Activated T-helper 1 cell treated with anti-CD3 and anti-CD28 coated beads, Interleukin-2, amount 50 U/mL, for 16 hours (primary cell): ENCODE measurements at places on chromosomes 7 and 10.

DNA sequence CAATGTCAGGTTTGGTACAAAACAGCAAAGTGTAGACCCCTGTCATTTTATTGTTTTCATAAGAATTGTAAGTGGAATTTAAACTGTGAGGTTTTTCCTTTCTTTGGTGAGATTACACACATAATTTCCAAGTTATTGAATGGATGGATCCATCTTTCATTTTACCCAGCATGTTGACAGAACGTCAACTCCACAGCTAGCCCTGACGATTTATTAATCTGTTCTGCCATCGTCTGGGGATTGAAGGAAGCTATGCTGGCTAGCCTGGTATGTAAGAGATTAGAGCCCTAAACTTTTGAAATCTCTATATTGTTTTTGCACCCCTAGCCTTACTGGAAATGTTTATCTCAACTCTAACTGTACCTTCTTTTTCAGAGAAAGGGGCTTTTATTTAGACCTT is 8.6 kb downstream of the WNT16 start:
- no peak for DNase-seq

GRCh38 chr7:149732111-149732561 is 41.3 kb downstream of the ZNF467 start:
- no peak for DNase-seq

DNA sequence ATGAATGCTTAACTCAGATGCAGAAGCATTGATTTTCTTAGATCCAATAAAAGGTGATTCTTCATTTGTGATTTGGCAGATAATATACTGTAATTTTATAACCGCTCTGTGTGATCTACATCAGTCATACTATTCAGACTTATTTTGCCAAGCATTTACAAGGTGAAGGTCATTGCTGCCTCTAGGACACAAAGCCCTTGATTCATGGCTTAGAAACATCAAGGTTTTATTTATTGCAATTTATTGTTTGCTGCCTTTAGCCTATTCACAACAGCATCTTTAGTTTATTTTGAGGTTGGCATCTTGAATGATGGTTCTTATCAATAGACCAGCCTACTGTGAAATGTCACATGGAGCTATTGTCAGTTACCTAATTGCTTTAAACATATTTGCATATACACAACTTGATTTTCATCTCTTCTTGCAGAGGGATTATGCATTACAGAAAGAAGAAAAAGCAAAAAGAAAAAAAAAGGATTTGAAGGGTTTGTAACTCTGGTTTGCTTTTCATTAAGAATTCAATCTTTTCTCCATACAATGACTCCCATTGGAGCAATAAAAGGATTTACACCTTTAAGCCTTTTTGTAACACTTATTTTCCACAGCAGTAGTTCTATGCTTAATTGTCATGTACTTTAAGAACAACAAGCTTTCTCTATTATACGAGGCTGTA is 1371.6 kb upstream of the CELF2 start:
- no peak for DNase-seq

DNA sequence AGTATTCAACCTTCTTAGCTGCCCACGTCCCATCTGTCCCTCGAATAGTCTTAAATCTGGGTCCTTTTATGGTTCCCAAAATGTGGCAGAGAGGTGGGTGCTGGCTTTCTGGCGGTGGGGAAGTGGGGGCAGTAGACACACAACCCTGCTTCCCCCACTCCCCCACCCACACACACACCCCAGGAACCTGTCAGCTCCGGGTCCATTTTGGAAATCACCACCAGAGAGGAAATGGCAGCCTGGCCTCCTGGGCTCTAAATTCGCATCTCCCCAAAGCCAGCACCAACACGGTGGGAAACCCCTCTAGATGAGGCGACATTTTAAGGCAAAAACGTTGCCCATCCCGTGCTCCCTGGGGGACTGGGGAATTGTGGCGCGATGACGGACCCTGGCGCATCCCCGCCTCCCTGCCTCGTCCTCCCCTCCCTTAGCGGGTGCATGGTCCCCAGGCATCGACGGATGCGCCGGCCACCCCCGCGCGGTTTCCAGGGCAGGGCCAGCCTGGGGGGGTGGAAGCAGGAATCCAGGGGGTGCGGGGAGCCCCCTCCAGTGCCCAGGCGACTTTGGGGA is 702 bp downstream of the TMEM130 start:
- no peak for DNase-seq

GRCh38 chr7:13639396-13639795 is 350.1 kb downstream of the ETV1 start:
- no peak for DNase-seq

DNA sequence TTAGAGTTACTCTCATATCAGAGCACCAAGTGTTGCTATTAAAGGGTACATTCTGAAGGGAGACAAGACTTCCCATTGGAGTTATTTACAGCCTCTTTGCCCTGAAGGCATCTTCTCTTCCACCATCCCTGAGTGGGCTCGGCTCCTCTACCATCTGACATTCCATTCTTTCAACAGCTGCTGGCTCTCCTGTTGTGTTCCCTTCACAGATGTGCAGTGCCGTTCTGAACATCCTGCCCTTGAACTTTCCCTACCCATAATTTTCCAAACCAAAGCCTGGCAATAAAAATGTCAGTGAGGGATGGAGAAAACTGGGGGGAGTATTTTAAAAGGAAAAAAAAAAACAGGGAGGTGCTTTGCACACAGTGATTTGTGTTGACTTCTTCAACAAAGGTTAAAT is 392.9 kb downstream of the KCNMA1 start:
- no peak for DNase-seq
